ENCODE measurements at places on chromosomes 5 and 9.

DNA sequence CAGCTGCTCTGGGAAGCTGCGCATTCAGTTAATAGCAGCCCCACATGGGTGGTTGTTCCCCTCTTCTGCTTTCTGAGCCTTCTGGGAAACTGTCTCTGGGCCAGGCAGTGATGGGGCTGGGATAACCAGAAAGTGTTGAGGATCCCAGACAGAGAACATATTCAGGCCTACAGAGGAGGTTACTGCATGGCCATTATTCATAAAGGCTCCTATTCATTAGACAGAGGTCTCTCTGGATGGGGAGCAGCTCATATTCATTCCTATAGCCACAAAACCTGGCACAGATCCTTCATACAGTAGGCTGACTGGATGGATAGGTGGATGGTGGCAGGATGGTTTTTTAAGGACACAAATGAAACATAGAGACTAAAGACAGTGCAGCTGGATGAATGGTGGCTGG is 76.3 kb downstream of the HSPA4 start:
- DNase-seq, result no peak

GRCh38 chr5:123659495-123659894 is 147.5 kb downstream of the CSNK1G3 start:
- DNase-seq, result no peak

DNA sequence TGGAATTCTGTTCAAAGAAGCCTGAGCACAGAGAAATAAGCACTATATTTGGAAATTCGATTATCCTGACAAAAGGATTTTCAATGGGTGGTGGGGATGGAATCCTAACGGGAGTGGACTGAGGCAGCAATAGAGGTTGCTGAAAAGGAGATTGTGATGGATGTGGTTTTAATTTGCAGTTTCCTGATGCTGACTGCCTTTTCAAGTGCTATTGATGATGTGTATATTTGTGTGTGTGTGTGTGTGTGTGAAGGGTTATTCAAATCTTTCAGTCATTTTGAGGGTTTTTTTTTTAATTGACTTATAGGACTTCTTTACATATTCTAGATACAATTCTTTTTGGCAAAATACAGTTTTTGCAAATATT is 614.5 kb downstream of the HINT1 start:
- no peak for DNase-seq

GRCh38 chr5:96324708-96325107 is 108.3 kb downstream of the PCSK1 start:
- DNase-seq, result no peak

DNA sequence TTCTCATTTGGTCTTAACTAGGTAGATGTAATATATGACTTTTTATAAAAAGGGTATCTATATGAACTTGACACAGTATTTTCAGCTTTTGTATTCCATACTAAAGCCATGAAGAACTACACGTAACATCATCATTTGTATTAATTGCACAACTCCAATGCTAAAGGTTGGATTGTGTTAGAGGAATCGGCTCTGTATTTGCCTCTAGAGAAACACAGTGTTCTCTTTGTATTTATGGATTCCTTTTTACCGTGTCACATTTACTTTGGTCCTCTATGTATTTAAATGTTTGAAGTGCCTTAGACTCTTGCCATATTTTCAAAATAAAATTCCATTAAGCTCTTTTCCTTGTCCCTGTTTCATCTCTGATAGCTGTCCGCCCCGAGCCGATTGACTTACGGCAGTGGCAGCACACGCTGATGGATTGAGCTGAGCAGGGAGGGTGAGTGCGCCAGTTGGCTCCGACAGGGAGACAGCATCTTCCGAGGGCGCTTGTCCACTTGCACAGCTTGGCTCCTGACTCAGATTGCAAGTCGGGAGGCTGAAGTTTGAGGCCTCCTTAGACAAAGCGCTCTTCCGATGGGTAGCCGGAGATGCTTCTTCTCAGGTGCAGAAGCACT is 95.6 kb upstream of the DMRT1 start:
- no peak for DNase-seq

- DNase-seq, result no peak
Measured at GRCh38 chr9:109476642-109477257, 21.4 kb downstream of the PTPN3 start.

GRCh38 chr9:107571148-107571547 is 81.6 kb upstream of the KLF4 start:
- DNase-seq, result no peak

DNA sequence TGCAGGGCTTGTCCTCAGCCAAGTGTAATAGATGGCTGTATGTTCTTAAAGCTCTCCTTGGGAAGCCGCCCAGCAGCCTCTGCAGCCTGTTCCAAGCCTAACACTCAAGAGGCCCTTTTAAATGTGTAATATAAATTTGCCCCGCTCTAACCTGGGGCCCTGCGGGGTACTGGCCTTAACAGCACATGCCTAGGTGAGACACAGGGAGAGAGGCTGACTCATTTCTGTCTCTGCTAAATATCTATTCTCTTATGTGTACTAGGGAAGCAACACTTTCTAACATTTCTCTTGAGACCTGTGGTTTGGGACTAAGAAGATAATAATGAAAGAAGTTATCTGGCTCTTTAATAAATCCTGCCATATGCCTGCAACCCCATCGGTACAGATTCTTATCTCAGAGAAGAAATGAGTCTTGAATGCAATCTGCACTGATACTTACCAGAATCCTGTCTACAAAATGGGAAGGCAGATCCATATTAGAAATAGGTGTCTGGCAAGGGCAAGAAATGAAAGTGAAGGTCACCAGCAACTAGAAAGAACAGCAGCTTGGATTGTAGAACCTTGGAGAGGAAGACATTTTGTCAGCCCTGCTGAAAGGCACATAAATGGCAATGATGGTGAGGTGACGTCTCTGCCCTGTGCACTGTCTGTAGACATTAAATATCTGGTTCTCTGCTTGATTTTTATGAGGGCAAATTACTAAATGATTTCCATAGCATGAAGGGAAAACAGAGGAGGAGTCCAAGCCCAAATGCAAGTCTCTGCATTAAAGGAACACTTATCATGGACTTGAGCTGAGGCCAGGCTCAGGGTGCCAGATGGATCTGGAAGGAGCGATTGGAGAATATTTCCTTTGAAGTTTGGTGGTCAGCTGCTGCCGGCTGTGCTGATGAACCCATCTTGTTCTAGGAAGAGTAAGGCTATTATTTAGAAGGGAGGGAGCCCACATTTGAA is 14.5 kb upstream of the TGFBI start:
- no peak for DNase-seq

- DNase-seq, result no peak
Measured at GRCh38 chr9:114806526-114806900, 674 bp upstream of the TNFSF15 start.

- DNase-seq, result no peak
Measured at GRCh38 chr5:157471709-157472108, 11.7 kb downstream of the NIPAL4 start.

GRCh38 chr5:11520241-11520930 is 383.9 kb downstream of the CTNND2 start:
- no peak for DNase-seq

DNA sequence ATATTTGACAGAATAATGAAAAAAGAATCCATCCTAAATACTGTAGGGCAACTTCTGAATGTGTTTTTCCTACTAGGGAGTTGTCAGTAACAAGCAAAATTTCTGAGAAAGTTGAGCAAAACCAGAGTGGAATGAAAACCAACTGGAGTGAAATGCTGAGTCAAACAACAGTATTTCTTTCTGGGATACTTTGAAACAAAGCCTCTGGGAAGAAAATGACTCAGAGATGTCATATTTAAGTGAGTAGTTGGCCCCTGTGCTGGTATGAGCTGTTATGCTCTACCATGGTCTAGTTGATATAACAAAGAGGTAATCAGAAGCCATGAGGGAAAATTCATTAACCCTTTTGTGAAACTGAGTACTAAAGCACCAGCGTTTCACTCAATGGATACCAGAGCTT is 372.1 kb upstream of the C9orf72 start:
- DNase-seq, result no peak

DNA sequence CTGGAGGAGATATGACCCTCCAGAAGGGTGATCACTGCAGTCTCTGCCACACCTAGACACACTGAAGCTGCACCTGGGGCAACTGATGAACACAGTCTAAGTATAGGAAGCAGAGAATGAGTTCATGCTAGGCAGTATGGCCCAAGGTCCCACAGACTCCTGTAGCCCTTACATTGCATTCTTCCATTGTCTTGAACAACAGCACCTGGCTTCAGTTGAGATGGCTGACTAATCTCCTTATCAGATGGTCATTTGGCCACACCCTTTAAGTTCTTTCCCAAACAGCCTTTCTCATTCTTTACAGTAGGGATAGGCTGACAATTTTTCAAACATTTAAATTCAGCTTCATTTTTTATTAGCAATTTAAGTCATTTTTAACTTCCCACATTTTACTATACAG is 23.1 kb downstream of the CENPK start:
- no peak for DNase-seq

DNA sequence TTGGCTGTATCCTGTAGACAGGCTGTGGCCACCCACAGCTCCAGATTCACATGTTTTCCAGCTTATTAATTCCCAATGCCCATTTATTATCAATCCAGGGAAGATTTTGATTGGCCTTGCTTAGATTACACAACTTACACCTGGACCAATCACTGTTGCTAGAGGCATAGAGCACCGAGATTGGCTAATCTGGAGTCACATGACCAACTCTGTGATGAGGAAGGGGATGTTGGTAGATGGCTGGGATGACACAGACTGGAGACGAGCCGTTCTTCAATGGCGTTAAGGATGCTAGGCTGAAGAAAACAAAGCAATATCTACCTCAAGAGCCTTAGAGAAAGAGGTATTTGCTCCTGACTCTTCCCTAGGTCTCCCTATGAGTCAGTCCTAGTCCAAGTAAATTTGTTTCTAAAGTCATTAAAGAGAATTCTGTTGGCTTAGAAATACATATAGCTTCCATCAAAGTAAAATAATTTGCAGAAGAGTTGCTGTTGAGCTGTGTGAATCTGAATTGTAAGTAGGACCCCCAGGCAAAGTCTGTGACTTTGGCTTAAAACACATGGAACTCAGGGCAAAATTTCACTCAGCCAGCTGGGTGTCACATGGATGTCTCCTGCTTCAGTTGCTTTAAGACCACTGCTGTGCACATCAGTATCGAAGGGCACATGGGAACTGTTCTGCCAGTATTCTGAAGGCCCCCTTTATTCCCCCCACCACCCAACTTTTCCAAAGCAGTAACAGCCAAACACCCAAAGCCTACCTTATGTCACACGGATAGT is 326.4 kb upstream of the KLF4 start:
- DNase-seq, result no peak

- no peak for DNase-seq
Measured at GRCh38 chr9:7392148-7392547, 407.4 kb downstream of the DMAC1 start.

DNA sequence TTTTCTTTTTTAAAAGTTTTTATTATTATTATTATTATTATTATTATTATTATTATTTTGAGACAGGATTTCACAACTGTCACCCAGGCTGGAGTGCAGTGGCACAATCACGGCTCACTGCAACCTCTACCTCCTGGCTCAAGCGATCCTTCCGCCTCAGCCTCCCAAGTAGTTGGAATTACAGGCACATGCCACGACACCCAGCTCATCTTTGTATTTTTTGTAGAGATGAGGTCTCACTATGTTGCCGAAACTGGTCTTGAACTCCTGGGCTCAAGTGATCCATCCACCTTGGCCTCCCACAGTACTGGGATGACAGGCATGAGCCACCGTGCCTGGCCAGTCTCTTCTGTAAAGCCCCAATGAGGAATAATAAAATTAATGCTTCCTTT is 31.0 kb upstream of the TXN start:
- no peak for DNase-seq

DNA sequence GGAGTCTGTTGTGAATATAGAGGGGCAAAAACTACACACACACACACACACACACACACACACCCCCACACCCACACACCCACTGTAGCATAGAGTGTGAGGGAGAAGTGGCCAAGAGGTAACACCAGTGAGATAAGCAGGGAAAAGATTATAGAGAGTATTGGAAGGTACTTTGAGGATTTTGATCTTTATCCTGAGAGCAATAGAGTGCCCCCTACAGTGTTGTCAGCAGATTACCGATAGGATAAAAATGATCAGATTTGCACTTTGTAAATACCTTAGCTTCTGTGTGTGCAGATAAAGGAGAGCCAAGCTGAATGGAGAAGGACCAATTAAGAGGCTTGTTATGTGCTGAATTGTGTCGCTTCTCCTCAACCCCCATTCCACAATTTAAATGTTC is 32.3 kb downstream of the ERCC6L2 start:
- no peak for DNase-seq

- no peak for DNase-seq
Measured at GRCh38 chr5:11043881-11044280, 282.8 kb upstream of the DAP start.

DNA sequence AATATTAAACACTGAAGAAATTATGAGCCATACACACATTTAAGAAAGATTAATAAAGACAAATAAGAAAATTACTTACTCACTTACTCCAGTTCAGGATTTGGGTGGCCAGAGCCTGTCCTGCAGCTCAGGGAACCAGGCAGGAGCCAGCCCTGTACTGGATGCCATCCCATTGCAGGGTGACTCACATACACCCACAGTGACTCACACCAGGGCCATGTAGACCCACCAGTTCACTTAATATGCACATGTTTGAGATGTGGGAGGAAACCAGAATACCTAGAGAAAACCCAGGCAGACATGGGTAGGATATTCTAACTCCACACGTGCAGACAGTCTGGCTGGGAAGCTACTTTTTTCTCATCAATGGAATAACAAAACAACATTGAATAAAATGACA is 49.6 kb upstream of the ADRB2 start:
- DNase-seq, result no peak

GRCh38 chr9:134099123-134099761 is 31.4 kb upstream of the BRD3 start:
- DNase-seq, result peak; percentile 39

GRCh38 chr5:74631081-74631953 is 9.2 kb downstream of the ENC1 start:
- DNase-seq, result no peak

GRCh38 chr5:9284272-9284671 is 261.6 kb downstream of the SEMA5A start:
- no peak for DNase-seq

DNA sequence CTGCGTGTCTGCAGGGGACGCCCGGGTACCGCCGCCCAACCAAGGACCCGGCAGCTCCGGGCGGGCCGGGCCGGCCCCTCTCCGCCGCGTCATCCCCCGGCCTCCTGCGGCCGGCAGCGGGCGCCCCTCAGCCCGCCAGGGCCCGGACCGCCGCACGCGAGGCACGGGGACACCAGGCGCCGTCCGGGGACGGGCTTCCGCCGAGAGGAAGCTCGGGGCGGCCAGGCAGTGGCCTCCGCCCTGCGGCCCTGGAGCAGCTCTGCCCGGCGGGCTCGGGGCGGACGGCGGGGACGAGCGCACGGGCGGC is 373 bp downstream of the FBXW5 start:
- DNase-seq, result no peak

DNA sequence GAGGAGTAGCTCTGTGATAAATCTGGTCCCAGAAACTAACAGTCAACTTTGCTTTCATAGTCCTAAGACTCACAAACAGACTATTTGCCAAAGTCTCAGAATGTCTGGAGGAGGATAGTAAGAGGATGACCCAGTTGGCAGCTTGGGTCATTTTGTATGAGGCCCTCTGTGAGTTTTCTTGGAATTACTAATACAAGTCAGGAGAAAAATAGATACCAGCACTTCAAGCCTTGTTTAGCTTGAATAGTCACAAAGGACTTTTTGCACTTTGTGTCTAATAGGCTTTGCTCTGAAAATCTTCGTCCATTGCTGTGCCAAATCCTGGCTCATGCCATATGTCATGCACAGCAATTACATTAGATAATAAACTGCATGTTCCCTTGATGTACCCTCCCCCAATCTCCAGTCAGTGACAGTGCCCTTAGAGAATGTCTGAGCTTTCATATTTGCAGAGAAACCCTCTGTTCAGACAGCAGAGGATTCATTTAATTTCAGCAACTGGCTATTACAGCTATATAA is 612.8 kb downstream of the CSNK1G3 start:
- no peak for DNase-seq

All from stimulated activated CD8-positive, alpha-beta memory T cell treated with anti-CD3 and anti-CD28 coated beads, Interleukin-15, amount 100 ng/mL, for 1 hour (primary cell).